ENCODE measurements at places on chromosomes 5 and 9.

DNA sequence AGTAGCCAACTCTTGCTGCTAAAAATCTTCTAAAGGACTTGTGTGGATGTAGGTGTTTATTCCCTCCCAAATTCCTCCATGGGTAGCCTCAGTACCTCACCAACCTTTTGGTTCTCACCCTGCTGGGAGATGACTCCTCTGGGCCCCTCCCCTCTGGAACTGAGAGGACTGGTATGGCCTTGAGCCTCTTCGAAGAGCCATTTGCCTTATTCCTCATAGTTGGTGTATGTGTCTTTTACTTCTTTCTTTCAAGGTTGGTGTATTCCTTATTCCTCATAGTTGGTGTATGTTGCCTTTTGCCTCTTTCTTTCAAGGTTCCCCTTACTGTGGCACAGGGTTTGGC lies 48.3 kb downstream of the GNAQ start:
- no peak for DNase-seq

DNA sequence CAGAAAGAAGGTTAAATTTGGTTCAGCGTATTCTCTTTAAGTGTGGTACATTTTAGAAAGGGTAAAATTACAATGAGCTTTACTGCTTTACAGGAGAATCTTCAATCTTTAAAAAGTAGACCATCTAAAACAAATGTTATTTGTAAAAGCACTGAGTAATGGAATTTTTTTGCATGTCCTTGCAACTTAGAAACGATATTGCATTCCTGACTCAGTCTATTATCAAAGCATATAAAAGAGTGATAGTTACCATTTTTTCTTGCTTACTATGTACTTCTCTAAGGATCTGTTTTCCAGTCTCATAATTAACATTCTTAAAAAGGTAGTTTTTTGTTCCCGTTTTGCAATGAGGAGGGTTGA lies 55.5 kb upstream of the TNFAIP8 start:
- DNase-seq, result no peak

- DNase-seq, result no peak
Observed at GRCh38 chr9:130921300-130921988, 17.6 kb downstream of the FIBCD1 start.

GRCh38 chr5:67310169-67310568 lies 113.6 kb upstream of the CD180 start:
- no peak for DNase-seq

DNA sequence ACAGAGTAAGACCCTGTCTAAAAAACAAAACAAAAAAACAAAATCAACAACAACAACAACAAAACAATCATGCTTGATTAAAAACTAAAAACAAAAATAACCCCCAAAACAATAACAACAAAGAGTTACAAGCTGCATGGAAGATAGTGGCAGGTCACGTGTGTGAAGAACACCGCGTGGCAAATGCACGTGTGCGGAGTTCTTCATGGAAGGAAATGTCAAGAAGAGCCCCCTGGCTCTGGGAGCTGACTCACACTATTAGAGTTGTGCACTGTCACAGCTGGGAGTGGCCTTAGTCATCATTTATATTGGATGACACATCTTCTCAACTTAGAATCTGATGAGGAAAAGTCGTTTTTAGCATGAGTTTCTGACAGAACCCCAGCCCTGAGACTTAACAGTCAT lies 110.5 kb downstream of the JMY start:
- peak; percentile 56 for DNase-seq

GRCh38 chr5:16450163-16450562 lies 15.4 kb downstream of the ZNF622 start:
- DNase-seq, result no peak

GRCh38 chr9:7816021-7816420 lies 16.4 kb upstream of the DMAC1 start:
- DNase-seq, result no peak

DNA sequence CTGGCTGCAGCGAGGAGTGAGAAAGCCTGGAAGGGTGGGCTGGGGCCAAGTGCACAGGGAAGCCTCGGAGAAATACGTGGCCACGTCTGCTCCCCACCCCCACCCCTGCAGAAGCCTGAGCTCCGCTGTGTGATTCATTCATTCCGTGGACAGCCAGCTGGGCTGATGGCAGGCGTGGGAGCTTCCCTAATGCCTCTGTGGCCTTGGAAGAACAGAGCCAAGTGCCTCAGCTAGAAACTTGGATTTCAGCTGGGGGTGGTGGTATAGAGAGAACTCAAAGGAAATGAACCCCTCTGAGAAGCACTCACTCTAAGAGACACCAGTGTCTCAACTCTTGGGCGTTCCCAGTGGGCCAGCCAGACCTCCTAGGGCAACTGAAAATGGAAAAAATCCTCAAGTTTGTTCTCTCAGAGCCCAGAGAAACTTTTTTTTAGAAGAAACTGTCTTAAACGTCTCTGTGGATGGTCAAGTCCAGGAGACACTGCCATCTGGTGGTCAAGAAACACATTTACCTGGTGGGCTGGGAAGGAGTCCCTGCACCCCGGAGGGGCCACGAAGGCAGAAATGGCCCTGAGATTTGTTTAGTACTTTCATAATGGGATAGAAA lies 18.0 kb downstream of the ATOX1 start:
- DNase-seq, result no peak

DNA sequence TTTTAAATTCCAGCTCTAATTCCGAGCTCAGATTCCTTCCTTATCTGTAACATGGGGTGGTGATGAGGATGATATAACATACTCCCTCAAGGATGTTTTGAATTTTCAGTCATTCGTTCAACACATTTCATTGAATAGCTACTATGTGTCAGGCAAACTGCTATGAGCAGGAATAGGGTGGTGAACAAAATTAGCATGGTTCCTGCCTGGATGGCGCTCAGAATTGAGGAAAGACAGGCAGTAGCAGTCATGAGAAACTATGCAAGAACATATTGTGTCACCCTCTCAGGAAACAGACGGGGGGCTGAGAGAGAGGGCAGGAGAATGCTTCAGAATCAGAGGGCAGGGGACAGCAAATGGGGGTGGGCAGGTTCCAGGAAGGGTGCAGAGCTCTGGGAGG lies 265.2 kb downstream of the NSG2 start:
- DNase-seq, result no peak

- DNase-seq, result no peak
Observed at GRCh38 chr5:81209869-81210493, 23.1 kb upstream of the CKMT2 start.

GRCh38 chr9:120184266-120184665 lies 395.7 kb downstream of the CDK5RAP2 start:
- DNase-seq, result no peak

DNA sequence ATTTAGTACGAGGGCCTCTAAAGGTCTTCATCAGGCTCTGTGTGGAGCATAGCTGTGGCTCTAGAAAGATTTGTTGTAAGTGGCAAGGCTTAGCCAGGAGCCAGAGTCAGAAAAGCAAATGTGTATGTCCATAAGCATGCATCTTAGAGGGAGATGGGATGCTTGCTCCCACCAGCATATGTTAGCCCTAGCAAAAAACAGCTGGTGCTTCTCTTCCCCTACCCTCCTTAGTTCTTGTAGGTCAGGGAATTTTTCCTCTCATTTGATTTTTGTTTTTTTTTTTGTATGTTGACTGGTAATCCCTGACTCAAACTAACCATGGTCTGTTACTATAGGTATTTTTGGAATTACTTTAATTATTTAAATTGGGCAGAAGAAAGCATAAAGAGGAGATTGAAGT lies 7.7 kb downstream of the TNFSF15 start:
- DNase-seq, result no peak

DNA sequence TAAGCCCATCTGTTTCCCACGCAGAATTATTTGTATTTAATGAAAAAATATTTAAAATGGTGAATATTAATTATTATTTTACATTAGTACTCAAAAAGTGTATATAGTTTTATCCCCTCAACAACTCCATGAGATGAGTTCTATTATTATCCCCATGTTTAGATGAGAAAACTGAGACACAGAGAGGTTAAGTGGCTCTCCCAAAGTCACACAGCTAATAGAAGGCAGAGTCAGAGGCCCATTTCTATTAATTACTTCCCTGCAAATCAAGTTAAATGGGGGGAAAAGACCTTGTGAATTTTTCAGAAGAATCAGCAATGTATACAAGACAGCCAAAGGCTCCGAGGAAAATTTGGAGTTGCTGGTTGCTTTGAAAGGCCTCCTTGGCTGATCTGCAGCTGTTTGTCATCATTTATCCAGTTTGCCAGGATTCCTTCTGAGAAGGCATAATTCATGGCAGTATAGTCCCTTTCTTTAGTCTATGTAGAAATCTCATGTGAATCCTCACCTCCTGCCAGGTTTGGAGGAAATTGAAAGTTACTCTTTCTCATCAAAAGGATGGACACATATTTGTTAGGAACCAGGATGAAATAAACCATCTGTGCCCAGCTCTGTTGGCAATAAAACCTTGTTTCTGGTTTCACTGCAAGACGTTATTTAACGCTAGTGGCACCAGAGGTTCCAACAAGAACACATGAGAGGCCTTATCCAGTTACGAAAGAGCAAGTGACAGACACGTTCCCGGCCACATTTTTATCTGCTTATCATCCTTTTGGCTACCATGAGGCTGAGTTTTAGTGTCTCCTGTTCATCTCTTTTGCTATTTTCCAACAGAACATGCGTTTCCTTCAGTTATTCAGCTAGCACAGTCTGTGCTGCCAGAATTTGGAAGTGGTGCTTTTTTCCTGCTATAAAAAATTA lies 621 bp downstream of the FYB1 start:
- DNase-seq, result no peak
